ENCODE measurements at places on chromosomes 6 and 20. TPM values are rescaled to one million over a fixed set of nuclear protein-coding genes. Genes with fewer than 3 reads are reported as not detected.

- peak; percentile 73 for DNase-seq
Measured at GRCh38 chr6:134178161-134179044, 126.0 kb upstream of the SLC2A12 start.

GRCh38 chr20:38243709-38244020, 16.9 kb downstream of the KIAA1755 start:
- no peak for DNase-seq

DNA sequence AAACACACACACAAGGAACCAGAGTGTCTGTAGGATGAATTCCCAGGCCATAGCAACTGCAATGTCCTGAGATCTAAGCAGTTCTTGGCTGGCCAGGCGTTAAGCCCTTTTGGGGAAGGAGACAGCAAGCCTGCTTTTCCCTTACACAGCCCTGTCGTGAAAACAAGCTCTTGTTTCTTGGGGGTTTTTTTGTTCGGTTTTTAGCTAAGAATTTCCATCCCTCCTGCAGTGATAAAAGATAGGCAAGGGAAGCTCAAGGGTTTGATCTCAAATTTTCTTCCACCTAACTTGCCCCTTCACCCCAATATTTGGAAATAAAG, 1.5 kb downstream of the TNFRSF21 start:
- no peak for DNase-seq

- peak; percentile 30 for DNase-seq
Measured at GRCh38 chr6:6714118-6714897, 125.8 kb downstream of the LY86 start.

DNA sequence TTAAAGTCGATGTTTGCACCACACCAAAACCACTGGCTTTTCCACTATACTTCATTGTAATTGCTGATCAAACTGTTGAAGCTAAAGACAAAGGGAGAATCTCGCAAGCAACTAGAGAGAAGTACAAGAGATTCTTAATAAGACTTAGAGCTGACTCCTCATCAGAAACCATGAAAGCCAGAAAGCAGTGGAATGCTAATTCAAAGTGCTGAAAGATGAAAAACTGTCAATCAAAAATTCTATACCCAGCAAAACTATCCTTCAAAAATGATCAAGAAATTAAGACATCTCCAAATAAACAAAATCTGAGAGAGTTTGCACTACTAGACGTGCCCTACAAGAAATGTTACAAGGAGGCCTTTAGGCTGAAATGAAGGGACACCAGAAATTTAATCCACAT, 52.6 kb downstream of the CD83 start:
- no peak for DNase-seq

DNA sequence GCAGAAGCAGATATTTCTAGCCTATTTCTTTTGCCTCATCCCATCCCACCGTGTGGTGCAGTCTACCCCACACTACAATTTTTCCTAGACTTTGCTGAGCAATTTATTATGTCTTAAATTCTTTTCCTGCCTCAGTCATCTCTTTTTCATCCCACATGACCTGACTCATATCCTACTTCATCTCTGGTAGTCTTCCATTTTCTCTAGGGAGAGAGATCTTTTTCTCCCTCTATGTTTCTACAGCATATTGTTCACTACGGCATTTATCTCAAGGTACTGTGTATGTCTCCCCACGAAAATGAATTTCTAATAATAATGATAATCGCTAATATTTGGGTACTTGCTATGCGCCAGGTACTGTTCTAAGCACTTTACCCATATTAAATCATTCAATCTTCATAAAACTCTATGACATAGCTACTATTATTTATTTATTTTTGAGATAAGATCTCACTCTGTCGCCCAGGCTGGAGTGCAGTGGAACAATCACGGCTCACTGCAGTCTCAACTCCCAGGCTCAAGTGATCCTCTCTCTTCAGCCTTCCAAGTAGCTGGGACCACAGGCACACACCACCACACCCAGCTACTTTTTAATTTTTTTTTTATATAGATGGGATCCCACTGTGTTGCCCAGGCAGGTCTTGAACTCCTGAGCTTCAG, 15.6 kb downstream of the PDSS2 start:
- no peak for DNase-seq

DNA sequence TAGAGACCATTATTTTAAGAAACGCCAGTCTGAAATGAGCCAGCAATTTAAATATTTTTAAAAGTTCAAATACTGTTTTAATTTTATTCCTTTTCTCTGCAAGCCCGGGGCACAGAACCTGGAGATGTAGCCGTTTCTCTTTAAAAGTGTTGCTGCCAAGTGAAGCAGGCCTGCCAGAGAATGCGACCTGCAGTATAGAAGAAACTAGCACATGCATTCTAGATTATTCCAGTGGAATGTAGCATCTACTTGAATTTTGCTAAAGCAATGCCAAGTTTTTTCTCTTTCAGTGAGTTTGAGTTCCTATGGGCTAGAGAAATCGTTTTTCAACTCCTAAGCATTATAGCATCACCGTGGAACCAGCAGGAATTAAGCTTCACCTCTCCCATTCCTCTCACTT, 101.3 kb downstream of the QRSL1 start:
- no peak for DNase-seq

DNA sequence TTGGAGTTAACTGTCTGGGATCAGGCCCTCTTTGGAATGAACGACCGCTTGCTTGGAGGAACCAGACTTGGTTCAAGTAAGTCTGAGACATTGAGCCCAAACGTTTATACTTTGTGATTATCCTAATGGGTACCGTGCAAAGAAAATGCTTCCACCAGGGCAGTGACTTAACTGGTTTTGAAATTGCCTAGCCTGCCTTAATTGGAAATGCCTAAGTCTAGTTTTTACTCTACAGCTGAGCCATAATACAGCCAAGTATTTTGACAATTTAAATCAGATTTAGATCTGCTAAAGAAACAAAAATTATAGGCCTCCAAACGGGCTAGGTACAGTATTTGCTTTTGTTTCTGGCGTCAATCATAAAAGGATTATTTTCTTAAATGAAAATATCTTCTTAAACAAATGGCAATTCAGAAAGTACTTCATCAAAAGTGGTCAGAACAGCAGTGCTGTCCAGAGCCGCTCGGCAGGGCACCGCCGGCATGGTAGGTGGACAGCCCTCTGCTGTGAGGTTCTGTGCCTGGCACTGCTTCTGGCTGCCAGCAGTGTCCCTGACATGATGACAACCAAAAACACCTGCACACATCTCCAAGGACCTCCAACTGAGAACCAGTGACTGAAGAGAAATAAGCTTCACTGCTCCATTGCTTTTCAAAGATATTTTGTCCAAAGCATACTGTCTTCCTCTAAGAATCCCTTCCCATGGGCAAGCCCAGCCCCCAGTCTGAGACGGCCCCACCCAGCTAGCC, 55.6 kb downstream of the EZR start:
- DNase-seq, result no peak

- DNase-seq, result no peak
Measured at GRCh38 chr20:60518022-60518421, 559.8 kb downstream of the CDH26 start.

DNA sequence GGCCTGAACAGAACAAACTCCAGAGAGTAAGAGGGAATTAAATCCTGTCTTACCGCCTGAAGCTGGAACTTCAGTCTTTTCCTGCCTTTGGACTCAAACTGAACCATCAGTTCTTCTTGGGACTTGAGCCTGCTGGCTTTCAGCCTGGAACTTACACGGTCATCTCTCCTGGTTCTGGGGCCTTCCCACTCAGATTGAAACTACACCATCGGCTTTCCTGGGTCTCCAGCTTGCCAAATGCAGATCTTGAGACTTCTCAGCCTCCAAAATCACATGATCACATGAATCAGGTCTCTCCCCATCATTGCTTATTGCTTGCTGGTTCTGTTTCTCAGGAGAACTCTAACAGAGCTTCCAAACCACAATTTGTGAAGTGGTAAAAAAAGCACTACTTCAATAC, 276.3 kb downstream of the KIF16B start:
- no peak for DNase-seq

The TOX2 gene
- 3.4 TPM for total RNA-seq

DNA sequence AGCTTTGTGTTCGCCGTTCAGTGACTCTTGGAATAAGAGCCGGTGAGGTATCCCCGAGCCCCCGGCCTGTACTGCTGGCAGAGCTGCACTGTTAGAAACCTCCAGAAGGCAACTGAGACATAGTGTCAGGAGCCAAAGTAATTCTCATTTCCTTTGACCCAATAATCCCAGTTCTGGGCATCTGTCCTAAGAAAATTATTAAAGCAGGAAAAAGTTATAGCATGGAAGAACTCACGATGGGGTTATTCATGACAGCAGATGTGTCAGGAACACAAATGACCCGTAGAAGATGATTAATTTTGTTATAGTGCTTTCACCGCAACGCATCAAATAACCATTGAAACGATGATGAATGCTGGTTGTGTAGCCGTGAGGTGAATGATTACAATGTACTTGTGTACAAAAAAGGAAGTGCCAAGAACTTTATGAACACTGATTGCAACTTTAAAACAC, 20.3 kb downstream of the CYP21A2 start:
- DNase-seq, result no peak

The PRND gene
- total RNA-seq, result 0.20 TPM

- no peak for DNase-seq
Measured at GRCh38 chr6:10884245-10884972, 2.4 kb upstream of the SYCP2L start.

GRCh38 chr6:159093609-159094443, 49.0 kb upstream of the TAGAP start:
- no peak for DNase-seq

The SCUBE3 gene
- 0.09 TPM for total RNA-seq

DNA sequence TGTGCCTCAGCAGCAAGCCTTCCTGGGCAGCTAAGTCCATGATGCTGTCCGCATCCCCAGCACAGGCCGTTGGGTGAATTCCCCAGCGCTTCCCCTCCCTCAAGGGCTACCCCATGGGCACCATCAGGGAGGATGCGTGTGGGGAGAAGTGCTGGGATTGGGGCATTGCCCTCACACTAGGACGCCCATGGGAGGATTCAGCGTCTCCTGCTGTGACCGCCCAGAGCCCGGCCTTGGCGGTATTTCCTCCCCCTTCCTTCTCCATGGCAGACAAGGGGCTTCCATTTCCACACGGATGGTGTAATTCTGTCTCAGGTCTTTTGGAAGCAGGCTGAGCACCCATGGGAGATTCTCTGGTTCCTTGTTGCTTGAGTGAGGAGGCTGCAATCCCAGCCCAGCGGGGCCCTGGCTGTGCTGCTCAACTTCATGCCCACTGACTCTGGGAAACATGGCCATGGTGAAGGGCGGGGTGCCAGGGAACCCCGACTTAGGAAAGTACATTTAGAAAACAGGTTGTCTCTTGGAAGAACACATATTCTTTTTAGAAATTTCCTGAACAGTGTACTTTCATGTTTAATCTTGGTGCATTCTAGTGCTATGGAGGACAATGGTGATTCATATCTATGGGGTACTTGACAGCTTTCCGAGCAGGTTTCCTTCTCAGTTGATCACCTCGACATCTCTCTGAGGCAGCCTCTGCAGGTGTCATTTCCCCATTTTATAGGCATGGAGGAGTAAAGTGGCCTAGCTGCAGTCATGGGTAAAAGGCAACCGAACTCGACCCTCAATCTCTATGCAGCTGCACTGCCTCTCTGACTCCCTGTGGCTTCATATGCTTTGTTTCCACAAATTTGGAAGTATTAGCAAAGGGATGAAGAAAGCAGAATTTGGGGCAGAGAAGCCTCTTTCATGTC, 178.2 kb upstream of the CST7 start:
- no peak for DNase-seq

GRCh38 chr6:136566851-136567250, 16.6 kb upstream of the MAP7 start:
- DNase-seq, result no peak

The HRH3 gene
- total RNA-seq, result not detected

- no peak for DNase-seq
Measured at GRCh38 chr20:19958219-19958618, 58.9 kb upstream of the NAA20 start.

DNA sequence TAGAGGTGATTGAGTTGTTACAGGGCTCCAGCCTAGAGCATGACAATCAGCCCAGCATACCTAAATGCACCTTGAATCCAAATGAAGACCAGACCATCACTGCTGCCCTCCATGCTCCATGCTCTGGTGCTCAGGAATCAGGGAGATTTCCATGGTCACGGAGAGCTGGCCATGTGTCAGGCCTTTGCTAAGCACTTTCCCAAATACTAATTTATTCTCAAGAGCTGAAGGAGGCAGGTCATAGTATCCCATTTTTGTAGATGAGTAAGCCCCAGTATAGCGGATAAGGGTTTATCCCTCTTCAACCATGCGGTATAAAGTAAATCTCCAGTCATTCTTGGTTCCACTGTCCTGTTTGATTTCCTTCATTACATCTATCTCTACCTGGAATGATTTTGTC, 240.8 kb downstream of the TFAP2A start:
- no peak for DNase-seq

The CDSN gene
- not detected for total RNA-seq

DNA sequence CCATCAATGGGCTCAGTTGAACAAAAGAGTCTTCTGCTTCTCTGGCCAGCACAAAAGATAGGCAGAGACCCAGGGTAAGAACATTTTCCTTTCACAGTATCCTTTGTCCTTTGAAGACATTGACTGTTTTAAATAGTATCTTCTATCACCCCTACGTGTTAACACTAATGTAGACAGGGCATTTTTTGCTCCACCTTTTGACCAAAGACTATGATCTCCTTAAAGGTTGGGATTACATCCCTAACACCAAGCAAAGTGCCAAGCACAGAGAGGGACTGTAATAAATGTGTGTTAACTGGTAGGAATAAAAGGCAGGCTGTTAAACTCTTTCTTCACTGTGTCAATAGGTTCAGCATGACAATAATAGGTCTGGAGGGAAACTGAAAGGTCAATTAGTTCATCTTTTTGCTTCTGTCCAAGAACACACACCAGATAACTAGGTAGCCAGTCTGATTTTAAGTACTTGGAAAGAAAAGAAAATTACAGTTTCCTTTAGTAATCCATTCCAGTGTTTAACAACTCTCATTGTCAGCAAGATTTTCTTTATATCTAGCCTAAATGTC, 63.6 kb upstream of the NOX3 start:
- DNase-seq, result no peak

- peak; percentile 70 for DNase-seq
Measured at GRCh38 chr6:31401403-31401802, 2.0 kb upstream of the MICA start.

- DNase-seq, result peak; percentile 54
Measured at GRCh38 chr6:130132286-130132701, 90.5 kb downstream of the SAMD3 start.

The AVP gene
- total RNA-seq, result not detected

The FNDC1 gene
- 0.21 TPM for total RNA-seq

DNA sequence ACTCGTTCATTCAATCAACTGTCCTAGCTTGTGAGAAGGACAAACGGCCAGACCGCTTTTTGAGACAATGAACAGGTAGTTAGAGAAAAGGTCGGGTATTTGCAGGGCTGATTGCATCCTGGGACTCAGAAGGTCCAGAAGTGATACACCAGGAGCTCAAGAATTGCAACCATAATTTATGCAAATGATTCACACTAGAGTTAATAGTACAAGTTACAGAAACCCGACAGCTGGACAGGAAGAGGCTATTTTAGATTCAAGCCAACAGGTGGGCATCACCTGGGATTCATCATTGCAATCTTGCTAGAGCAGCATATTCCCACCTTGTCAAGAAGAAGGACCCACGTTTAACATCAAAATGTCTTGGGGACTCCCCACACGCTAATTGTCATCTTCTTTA, 83.5 kb downstream of the TNFAIP3 start:
- no peak for DNase-seq

Data from left colon (tissue), 2 donors.